ENCODE measurements at places on chromosomes 6 and 20.
A peak's percentile ranks its signal among the peaks of the same experiment; 100 is the strongest.

DNA sequence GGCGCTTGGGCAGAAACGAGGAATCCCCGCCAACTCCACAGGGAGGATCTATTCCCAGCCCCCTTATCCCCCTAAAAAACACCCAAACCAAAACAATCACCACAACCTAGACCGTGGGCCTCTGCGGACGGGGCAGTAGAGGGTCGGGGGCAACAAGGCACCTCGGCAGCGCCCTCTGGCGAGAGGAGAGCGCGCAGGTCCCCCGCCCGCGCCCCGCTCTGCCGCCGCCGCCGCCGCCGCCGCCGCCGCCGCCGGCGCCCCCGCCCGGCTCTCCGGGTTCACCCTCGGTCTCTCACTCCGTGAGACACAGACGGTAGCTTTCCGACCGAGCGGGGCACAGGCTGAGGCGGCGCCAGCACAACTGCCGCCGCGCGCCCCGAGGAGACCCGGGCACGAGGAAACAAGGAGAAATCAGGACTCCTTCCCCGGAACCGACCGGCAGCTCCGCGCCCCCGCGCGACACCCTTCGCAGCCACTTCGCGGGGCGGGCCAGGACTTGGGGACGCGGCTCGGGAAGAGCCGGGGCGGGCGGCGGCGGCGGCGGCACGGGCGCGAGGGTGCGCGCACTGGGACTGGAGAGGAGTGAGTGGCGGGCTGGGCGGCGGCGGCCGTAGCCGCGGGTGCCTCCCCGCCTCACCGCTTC, at the start of gene SLC35F1:
SLC35F1 (plus strand) TSS at position 307 of the 643 bp plus-strand sequence.
- peak; percentile 26 for DNase-seq

DNA sequence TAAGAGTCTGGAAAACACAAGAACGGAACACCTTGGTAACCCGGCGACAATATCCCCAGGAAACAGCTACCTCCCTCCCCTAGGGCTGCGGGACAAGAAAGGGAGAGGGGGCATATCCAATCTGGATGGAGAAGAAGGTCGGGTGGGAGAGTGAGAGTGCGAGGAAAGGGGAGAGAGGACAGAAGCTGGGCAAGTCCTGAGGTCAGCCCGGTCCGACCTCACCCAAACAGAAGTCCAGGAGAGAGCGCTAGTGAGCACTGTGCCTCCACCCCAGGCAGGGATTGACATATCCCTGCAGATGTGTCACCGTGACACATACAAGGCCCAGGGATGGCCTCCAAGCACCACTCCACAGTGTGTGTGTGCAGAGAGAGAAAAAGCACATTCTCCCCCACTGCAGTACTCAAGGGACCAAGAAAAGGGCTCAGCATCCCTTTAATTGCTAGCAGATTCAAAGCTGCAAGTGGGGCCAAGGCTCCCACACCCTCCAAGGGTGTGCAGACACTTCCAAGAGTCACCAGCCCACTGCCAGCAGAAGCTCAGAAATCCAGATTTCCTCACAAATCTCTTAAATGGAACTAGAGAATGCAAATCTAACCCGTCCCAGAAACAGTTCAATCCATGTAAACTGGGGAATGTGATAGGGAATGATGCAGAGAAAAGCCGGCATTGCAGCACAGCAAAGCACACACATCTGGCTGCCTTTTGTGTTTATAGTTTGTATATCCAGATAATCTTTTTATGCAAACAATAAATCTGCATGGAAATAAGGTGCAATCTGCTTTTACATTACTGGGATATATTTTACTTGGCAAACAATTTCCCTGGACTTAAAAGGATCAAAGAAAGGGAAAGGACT, 3.1 kb downstream of the PXDC1 start:
- no peak for DNase-seq

DNA sequence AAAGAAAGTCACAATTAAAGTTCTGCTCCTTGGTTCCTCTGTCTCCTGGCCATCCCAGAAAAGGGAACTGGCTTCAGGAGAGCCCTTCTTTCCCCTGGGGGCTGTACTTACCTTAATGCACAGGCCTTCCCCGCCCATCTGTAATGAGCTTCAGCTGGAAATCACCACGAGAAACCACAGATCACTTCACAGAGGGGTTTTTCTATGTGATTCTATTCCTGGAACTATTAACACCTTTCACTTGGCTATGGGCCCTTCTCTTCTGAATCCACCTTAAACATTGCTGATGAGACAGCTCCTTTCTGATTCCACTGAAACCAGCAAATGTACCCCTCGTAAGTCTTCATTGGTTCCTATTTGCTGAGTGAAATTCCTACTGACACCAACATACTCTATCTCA, 80.7 kb downstream of the FOXF2 start:
- no peak for DNase-seq

- DNase-seq: no peak
Measured at GRCh38 chr6:92840246-92840930, 579.0 kb downstream of the EPHA7 start.

GRCh38 chr6:37980222-37980595, 160.7 kb downstream of the ZFAND3 start:
- no peak for DNase-seq

- DNase-seq: no peak
Measured at GRCh38 chr6:107156617-107157016, 41.3 kb upstream of the BEND3 start.

DNA sequence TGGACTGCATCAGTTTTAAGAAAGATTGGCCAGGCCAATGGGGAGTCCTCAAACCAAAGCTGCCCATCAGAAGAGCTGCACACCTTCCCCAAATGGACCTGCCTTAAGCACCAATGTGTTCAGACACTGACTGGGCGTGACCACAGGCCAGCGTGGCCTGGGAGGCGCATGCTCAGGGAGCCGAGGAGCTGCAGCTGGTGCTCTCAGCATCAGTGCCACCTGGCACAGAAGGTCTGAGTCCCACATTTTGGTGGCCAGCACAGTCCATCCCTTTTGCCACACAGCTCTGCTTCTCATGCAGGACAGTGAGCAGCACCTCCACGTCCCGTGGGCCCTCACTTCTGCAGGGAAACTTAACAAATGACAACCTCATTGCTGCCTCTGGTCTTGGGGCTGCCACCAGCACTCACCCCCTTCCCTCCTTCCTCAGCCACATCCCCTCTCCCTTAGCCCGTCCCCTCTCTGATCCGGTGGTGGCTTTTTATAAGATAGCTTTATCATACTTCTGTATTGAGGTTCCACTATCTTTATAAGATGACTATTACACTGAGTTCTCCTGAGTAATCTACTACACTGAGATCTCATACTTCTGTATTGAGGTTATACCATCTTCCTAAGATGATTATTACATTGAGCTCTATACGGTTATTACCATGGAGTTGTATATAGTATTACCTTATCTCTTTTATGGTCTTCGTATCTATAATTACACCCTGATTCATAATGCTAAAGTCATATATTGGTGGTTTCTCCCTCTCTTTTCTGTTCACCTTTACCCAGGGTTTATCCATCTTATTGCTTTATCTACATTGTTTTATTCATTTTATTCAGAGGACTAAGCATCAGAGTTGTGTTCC, 109.1 kb downstream of the TOX2 start:
- DNase-seq: no peak

DNA sequence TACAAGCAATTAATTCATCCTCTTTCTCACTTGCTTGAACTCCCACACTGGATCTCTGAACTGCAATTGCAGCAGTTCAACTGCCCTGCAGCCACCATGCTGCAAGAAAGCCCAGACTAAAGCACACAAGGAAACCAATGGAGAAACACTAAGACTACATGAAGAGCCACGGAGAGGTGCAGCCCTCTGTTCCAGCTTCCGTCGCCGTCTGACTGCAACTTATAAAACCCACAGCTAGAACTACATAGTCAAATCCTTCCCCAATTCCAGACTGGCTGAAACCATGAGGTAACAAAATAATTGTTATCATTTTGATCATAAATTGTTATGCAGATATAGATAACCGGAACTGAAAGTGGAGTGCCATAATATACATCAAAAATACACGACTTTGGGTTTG, 21.1 kb upstream of the THEMIS start:
- DNase-seq: no peak

DNA sequence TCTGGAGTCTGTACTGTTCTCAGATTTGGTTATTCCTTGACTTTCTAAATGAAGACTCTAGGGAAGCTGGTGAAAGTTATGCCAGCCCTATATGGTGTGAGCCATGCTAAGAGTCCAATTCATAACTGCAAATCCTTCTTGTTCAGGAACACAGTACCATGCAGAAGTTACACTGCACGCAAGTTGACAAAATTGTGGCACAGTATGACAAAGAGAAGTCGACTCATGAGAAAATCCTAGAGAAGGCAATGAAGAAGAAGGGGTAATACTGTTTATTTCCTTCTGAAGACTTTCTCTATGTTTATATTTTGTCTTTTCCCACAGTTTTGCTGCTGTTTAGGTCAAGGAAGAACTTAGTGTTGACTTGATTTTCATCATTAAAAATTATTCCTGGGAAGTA, 61.2 kb upstream of the LAMP5 start:
- no peak for DNase-seq

GRCh38 chr6:138526822-138527235, 27.5 kb upstream of the NHSL1 start:
- no peak for DNase-seq

DNA sequence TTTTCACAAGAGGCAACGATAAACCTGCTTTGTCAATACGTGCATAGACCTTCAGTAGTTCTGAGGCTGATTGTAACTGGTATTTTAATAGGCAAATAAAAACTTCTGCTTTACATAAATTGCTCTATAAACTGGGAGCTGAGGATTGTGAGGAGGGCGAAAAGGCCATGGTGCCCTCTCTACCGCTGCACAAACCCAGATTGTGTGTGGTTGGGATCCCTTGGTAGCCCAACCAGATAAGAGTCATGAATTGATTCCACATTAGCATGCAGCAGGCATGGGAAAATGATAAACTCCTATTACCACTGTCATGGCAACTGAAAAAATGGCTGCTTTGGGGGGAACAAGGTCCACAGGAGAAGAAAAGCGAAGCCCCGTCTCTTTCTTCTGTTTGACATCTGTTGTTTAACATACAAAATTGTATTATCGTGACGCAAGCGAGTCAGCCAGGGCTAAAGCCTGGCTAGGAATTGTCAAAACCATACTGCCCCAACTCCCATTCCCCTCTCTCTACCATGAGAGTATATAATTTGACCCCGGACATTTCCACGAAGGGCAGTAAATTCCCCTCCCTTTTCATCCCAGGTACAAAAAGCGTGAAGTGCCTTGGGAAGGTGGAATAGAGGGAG, 157.8 kb upstream of the SALL4 start:
- DNase-seq: no peak

GRCh38 chr6:128303870-128304269, 216.5 kb downstream of the PTPRK start:
- DNase-seq: no peak

DNA sequence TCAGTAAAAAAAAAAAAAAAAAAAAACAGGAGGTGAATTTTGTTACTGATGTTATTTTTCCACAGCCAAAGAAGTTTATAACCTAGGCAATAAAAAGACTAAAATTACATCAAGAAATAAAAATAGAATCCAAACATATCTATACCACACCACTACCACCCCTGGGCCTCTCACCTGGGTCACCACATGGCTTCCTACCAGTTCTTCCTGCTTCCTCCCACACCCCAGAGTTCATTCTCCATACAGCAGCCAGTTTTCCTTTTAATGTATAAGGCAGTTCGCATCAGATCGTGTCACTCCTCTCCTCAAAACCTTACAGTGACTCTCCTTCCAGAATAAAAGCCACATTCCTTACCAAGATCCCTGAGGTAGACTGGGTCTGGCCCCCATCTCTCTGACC, 23.9 kb downstream of the ROS1 start:
- DNase-seq: no peak

DNA sequence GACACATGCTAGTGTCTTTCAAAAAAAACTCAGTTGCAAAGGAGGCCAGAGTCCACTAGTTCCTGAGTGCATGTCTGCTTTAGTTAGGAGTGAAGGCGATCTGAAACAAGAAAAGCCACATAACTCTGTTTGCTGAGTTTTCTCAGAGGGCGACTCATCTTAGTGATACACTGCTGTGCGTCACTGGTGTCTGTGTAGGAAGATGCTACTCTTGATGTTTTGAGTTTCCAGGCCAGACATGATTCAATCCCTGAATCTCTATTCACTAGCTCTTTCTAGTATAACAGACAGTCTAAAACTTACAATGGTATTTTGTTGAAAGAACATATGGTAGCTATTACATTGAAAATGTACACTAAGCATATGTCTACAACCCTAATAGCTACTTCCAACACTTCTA, 60.9 kb downstream of the GFRAL start:
- DNase-seq: no peak

GRCh38 chr20:50191065-50191543, 474 bp downstream of the CEBPB start:
- DNase-seq: peak; percentile 33

- no peak for DNase-seq
Measured at GRCh38 chr20:1881240-1881835, 13.9 kb upstream of the SIRPA start.

DNA sequence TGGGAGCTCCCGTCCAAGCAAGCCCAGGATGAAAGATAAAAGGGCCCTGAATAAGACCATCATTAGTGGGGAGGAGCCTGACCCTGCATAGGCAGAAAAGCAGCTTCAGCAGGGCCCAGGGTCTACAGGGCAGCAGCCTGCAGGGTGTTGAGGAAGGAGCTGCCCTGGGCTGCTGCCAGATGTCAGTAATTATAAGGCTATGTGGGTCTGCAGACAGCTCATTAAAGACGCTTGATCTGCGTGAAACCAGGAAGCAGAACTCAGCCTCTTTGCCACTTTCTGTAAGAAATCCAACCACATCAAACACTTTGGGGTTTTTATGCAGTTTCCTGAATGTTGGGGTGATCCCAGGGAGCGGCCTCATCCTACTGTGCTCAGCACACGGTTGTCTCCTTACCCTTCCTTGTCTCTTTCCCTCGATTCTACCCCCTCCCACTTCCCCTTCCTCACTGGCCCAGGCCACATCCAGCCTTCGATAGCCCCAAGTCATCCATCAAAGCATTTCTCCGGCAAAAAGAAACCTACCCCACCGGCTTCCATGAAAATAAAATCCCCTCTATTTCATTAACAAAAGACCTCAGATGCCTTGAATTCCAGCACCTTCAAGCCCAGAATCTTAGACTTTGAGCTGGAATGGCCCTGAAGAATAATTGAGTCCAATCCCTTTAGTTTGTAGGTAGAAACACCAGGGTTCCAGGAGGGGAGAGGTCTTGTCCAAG, 1.0 kb upstream of the TGM6 start:
- DNase-seq: no peak

GRCh38 chr6:35980991-35981645, 43.3 kb downstream of the SLC26A8 start:
- no peak for DNase-seq

- no peak for DNase-seq
Measured at GRCh38 chr6:74609871-74610270, 596.0 kb downstream of the COL12A1 start.

DNA sequence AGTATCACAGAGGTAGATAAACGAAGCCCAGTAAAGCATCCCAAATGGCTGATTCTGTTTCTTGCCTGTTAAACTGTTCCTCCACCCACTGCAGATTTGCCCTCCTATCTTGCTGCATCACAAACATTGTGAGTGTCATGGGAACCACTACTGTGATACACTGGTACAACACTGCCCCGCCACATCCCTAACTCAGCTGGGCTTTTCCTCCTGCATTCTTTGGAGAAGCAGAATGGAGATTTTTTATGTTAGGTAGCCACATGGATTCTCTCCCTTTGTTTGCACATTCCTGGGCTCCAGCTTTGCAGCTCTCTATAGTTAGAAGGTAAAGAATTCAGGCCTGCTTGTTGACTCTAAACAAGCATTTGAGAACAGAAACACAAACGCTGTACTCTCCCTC, 234.1 kb downstream of the TMEM242 start:
- DNase-seq: no peak

- DNase-seq: no peak
Measured at GRCh38 chr6:32152769-32153563, 975 bp upstream of the PPT2 start.

GRCh38 chr6:1747003-1747402, 137.3 kb downstream of the FOXC1 start:
- no peak for DNase-seq

- DNase-seq: no peak
Measured at GRCh38 chr6:68427630-68428029, 207.5 kb upstream of the ADGRB3 start.

Data from stimulated activated CD4-positive, alpha-beta T cell treated with anti-CD3 and anti-CD28 coated beads, Interleukin-12 subunit alpha, Interleukin-12 subunit beta, amount 100 ng/mL, for 24 hours (primary cell).